NB4 (cell line): ENCODE measurements at places on chromosomes 2 and 18.
A peak's percentile ranks its signal among the peaks of the same experiment; 100 is the strongest.

DNA sequence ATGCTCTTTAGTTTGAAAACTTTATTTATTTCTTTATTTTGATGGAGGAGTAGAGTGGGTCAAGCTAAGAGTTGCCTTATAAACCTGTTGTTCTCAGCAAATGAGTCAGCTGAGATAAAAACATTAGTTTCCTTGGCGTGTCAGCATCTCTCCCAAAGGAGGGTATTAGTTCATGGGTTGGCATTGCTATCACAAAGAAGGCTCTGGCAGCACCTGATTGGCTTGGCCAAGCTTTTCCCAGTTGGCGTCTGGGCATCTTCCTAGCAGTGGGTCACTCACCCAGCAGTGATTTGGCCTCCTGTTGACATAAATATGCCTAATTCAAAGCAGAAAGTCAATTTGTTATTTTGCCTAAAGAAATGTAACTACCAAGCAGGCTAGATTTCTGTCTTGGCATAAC, 200.7 kb upstream of the TNP1 start:
- no peak for DNase-seq

DNA sequence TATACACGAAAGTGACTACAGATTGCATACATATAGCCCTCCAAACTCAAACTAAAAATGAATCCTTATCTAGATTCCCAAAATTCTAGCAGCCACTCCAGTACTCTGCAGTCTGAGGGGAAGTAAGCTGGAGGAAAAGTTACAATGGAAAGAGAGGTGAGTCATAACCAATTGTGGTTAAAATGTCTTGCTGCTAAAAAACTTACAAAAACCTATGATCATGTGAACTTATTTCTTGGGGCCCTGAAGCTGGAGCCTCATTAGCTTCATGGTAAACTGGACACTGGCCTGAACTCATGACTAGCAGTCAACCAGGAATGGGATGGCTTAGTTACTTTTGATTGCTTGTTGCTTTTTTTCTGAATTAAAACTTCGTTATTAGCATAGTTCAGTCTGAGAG, 175.9 kb downstream of the SLC4A3 start:
- peak; percentile 52 for DNase-seq

GRCh38 chr2:239206042-239206441, 194.8 kb downstream of the HDAC4 start:
- DNase-seq: no peak

GRCh38 chr2:48601349-48601748, 16.3 kb upstream of the GTF2A1L start:
- peak; percentile 50 for DNase-seq

GRCh38 chr2:38129987-38130386, 54.0 kb upstream of the CYP1B1 start:
- peak; percentile 91 for DNase-seq

DNA sequence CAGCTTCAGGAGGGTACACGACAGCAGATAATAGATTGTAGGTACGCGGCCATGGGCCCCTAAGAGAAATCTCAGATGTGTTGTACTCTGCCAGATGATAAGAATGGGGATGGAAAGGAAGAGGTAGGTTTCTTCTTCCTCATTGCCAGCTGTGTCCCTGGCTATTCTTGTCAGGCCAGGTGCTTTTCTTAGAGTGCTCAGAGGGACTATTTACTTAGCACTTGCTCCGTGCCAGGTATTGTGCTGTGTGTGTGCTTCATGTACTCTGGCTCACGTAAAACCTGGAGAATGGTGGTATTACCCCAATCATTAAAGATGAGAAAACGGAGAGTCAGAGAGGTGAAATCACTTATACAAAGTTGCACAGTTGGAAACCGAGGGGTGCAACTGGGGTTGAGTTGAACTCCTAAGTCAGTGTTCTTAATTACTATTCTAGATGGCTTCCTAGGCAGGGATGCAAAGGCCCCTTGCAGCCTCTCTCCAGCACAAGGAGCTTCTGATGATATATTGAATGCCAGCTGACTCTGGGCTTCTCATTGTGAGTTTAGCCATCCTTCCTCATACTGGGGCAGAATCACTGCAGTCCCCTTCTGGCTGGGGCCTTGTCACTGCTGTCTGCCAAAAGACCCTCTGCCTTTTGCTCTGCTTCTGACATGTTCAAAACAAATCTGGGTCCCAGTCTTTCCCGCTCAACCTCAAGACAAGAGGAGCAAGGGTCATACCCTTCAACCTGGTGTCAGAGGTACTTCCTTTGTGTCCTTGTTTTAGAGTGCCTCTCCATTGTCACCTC, 60.7 kb downstream of the LYPD1 start:
- no peak for DNase-seq

- no peak for DNase-seq
Observed at GRCh38 chr2:135894930-135895329, 18.7 kb upstream of the MCM6 start.

GRCh38 chr2:11784747-11785610, 38.5 kb downstream of the LPIN1 start:
- DNase-seq: peak; percentile 64

DNA sequence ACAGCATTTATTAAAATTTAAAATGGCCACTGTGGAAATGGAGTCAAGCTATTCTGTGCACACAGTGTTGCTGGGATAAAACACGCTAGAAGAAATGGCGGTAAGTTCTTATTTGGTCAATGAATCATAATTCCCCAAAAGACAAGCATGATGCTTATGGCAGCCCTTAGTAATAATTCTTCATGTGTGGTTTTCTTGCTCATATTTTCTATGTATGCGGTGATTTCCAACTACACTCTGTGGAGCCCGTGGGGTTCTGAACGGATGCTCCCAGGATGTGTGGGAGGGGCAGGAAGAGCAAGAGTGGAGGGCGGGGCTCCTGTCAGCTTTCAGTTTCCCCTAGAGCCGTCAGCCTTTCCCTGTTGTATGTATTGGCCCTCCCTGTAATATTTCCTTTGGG, 91.7 kb upstream of the RMDN2 start:
- no peak for DNase-seq

DNA sequence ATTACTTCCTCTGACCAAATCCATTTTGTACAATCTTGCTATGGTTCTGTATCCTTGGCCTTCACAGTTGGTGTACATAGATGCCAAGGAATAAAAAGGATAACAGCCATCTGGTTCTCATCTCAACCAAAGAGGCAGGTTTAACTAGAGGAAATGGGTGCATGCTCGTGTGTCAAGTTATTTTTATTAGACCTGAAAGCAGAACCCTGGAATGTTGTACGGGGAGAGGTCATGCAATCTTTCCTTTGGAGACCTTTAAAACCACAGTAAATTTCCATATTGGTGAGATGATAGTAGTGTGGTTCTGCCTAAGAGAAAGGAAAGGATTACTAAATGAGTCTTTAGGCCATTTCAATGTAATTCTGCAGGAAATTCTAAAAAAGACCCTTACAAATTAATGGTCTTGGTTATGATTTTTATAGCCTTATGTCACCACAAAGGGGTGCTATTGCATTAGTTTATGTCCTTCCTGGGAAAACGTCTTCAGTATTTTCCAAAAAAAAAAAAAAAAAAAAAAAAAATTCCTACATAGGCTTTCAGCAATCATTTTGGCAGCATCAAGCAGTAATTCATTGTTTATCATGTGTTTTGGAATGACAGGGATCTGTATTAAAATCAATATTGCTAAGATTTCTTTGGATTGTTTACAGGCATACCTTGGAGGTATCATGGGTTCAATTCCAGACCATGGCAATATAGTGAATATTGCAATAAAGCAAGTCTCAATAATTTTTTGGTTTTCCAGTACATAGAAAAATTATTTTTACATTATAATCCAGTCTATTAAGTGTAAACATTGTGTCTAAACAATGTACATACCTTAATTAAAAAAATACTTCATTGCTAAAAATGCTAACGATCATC, 270.8 kb downstream of the NYAP2 start:
- DNase-seq: peak; percentile 59

DNA sequence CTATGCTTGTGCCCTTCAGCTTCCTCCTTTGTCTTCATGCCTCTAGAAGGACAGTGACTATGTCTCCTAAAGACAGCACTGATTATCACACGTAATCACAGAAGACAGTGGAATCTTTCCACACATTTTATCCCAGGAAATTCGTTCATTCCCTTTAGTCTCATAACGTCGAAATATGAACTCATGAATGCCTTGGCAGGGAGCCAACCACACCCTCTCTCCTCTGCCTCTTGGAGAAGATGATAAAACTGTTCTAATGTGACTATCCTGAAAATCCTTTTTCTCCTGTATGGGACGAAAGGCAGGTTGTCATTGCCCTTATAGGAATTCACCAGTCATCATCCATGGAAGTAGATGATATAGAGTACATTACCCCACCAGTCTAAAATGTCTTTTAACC, 726.6 kb upstream of the FANCL start:
- DNase-seq: no peak

DNA sequence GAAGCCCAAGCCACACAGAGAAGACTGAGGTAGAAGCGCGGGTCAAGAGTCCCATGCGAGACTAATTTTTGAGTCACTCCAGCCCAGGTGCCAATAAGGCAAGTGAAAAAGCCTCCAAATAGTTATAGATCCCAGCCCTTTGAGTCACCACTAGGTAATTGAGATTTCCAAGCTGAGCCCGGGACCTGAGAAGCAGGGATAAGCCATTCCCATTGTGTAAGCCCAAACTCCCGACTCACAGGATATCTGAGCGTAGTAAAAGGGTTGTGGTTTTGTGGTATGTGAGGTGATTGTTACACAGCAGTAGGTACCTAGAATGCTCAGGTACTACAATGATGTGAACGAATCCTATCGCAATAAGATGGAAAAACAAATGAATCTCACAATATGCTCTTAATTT, 560.7 kb downstream of the DSC3 start:
- DNase-seq: no peak

DNA sequence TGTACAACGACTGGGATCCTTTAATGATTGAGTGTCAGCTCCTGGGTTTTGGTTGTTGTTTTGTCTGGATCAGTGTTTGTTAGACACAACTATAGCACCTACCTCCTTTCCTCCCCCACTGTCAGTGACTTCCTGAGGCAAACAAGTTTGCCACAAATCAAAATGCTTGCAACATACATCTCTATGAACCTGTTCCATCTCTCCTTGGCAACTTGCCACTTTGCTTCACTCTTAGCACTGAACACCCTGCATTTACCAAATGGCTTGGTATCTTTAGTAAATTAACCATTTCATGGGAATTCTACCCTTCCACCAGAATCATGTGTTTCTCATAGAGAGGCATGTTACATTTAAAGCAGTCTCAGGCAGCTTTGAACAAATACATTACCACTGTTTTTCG, 301.1 kb upstream of the TANK start:
- DNase-seq: no peak

- no peak for DNase-seq
Observed at GRCh38 chr18:74977041-74977440, 231.9 kb downstream of the PTGR3 start.

DNA sequence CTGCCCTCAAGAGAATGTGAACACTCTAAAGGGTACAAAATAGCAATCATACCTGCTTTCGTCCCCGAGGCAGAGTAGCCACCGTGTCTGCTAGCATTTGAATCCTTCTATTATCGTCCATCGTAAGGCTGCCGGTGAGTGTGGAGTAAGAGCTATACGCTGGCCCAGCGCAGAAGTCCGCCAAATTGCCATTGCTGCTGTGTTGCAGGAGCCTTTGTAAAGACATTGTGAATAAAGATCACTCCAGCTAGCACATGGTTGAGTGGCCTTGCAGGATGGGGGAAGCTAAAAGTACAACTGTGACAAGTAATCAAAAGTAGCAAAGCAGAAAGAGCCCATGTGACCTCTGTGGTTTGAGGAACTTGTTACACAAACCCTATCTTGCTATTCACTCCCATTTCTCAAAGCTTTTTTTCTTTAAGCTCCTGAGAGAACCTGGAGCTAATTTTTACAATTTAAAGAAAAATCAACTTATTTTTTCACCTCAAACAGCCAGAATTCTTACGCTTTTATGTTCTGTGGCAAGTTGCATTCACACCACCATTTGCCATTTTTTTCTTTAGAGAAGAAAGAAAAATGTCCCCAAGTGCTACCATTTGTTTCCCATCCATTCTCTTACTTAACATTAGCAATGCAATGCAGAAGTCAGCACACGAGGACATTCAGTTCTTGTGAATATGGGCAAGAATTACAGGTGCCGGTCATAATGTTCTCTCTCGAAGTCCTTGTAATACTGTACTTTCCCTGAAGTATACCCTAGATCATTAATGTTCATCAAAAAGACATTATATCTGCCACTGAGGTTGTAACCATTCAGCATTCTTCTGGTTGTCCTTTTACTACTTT, at the start of gene CYTIP:
Gene CYTIP (minus strand): TSS at position 295 of the 846 bp plus-strand sequence. CDS start 69 bp downstream, at position 226.
- peak; percentile 73 for DNase-seq

DNA sequence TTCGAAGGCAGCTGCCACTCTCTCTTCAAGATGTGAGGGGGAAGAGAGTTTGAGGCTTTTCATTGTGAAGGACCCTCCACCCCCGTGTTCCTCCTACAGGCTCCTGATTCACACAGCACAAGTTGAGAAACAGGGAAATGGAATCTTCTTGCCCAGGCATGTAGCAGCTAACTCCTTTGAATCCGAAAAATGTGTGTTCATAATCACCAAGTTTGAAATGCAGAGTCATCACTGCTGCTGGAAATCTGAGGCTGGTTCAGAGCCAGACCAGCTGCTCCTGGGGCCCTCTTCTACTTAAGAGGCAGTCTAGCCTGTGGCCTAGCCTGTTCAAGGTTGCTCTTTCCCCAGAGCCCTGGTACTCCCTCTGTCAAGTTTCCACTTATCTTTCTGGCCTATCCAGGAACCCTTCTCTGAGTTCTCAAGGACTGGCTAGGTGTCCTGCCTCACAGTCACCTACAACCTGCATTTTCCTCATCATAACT, 166.4 kb downstream of the TMEM247 start:
- peak; percentile 19 for DNase-seq
